ENCODE measurements at places on chromosomes 13 and 19. TPM values are rescaled to one million over a fixed set of nuclear protein-coding genes. Genes with fewer than 3 reads are reported as not detected.

The RFPL4A gene
- total RNA-seq: not detected

GRCh38 chr19:45090034-45090433 lies 2.9 kb upstream of the PPP1R37 start:
- no peak for DNase-seq
- peaks cover 16% of the 10 kb centered on the region for H3K4me1 ChIP-seq
- no peak overlapping the region for H3K27ac ChIP-seq
- no peaks in the 10 kb centered on the region for H3K36me3 ChIP-seq
- H3K4me3 ChIP-seq: no peak overlapping the region

DNA sequence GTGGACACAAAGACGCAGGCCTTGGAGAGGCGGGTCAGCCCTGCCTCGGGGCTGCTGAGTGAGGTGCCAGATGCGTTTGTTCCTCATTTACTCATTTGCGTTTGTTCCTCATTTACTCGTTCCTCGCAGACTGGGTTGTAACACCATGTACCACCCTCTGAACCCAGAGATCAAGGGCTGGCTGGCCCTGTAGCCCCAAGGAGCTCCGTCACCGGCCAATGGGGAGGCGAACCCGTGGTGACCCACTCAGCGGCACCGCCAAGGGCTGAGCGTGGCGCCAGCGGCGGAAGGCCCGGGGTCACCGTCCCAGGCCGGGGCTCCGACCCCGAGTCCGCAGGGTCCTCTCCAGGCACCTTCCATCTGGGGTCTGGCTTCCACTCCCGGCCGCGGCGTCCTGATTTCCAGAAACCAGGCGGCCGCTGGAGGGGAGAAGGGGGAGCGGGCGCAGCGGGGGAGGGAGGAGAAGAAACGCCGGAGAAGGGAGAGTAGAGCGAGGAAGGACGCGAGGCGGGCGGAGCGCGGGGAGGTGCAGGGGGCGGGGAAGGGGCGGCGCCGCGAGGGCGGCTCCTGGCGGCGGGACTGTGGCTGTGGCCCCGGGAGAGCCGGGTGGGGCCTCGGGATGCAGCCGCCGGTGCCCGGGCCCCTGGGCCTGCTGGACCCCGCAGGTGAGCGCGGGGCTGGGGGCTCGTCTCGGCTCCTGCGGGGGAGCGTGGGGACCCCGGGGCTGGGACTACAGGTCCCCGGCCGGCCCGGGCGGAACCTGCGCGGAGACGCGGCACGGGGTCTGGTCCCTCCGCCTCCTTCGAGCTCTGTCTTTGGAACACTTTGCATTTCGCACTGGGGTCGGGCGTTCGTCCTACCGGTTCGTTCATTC lies at the start of gene TMEM255B:
TSS of gene TMEM255B (plus strand) at position 576 of the 874 bp plus-strand sequence. CDS start at position 620, 44 bp downstream.
- no peaks in the 10 kb centered on the region for H3K36me3 ChIP-seq
- peak within 1 kb of the TSS; percentile 83 for H3K4me3 ChIP-seq
- DNase-seq: peak; percentile 85
- peak within 1 kb of the TSS; percentile 84 for H3K27ac ChIP-seq

The MCF2L gene
- total RNA-seq: 25.0 TPM

The SMIM44 gene
- total RNA-seq: not detected

GRCh38 chr13:26688286-26688685 lies 72.3 kb downstream of the GPR12 start:
- no peak for DNase-seq
- H3K36me3 ChIP-seq: no peaks in the 10 kb centered on the region
- no peaks in the 10 kb centered on the region for H3K4me1 ChIP-seq
- no peak overlapping the region for H3K4me3 ChIP-seq

The SIGLEC12 gene
- 0.21 TPM for total RNA-seq

GRCh38 chr13:41456768-41457588 lies at the start of gene RGCC:
Gene RGCC, plus strand, starts transcription at chr13:41457550. Its CDS starts 158 bp downstream, at chr13:41457708.
- H3K27ac ChIP-seq: peak within 1 kb of the TSS; percentile 49
- peak within 1 kb of the TSS; percentile 40 for H3K4me3 ChIP-seq
- H3K4me1 ChIP-seq: no peaks in the 10 kb centered on the region
- no peaks in the 10 kb centered on the region for H3K36me3 ChIP-seq
- peak; percentile 46 for DNase-seq

The ZNF112 gene
- 6.2 TPM for total RNA-seq

GRCh38 chr13:76067850-76068249 lies 431.7 kb downstream of the LMO7 start:
- H3K36me3 ChIP-seq: no peaks in the 10 kb centered on the region
- no peaks in the 10 kb centered on the region for H3K27me3 ChIP-seq
- H3K4me1 ChIP-seq: no peaks in the 10 kb centered on the region
- H3K4me3 ChIP-seq: no peak overlapping the region

The PPM1N gene
- not detected for total RNA-seq
